ENCODE measurements at places on chromosomes 4 and X.
A peak's percentile ranks its signal among the peaks of the same experiment; 100 is the strongest.

DNA sequence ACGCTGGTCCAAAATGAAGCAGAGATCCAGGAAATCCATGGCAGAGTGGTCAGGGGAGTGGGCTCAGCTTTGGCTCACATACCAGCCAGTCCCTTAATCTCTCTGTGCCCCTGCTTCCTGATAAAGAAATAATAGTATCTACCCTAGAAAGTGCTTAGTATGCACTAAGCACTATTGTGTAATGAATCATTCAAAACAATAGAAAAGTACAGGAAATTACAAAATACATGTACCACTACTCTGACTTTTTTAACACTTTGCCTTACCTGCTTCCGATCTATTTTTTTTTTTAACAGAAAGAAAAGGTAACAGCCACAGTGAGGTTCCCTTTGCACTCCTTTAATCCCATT, 49.9 kb downstream of the TBC1D9 start:
- no peak for DNase-seq

- no peak for DNase-seq
Measured at GRCh38 chr4:155769090-155769489, 10.3 kb downstream of the GUCY1B1 start.

GRCh38 chr4:5960252-5960880, 57.9 kb downstream of the C4orf50 start:
- DNase-seq: no peak

- no peak for DNase-seq
Measured at GRCh38 chrX:36534900-36535299, 473.3 kb upstream of the FAM47C start.

GRCh38 chrX:69501429-69501828, 2.7 kb upstream of the NALF2 start:
- DNase-seq: no peak

DNA sequence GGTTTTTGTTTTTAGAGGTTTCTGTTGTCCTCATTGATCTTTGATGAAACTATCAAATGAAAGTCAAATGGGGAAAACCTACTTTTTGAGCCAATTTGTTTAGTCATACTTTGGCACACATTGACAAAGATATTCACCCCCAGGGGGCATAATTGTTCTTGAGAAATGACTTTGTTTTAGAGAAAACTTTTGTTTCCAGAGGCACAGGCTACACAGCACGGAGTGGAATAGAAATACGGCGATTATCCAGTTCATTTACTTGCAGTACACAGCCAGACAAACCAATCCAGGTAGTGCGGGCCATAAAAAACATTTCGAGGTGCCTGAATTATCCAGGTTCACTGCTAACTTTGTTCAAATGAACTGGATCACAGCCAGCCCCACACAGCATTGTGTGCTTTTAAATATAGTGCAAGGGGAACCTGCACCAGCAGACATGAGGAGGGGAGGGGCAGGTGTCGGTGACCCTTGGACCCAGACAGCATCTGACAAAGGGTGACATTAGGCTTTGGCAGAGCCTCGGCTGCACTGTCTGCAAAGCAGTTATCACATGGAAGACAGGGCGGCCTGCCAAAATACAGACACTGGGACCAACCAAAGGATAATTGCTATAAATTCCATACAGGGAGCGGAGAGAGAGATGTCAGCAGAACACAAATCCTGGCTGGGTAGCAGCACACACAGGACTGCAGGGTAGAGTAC, 179.6 kb upstream of the NOCT start:
- no peak for DNase-seq

GRCh38 chrX:154799556-154800348, 5.5 kb downstream of the MPP1 start:
- DNase-seq: peak; percentile 66

DNA sequence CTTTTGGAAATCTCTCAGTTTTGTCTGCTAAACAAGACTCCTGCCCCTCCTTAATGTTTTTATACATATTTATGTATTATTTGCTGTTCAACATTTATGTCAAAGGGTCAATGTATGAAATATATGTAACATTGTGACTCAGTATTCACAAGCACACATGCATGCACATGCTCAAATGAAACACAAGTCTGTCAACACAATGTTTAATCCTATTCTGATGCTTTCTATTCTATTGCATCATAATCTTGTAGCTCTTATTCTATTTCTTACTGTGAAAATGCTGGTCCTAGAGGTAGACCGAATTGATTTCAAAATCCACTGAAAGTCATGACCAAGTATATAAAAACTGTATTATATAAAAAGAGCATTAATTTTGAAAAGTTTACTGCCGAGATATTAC, 1463.3 kb downstream of the C4orf33 start:
- DNase-seq: no peak

DNA sequence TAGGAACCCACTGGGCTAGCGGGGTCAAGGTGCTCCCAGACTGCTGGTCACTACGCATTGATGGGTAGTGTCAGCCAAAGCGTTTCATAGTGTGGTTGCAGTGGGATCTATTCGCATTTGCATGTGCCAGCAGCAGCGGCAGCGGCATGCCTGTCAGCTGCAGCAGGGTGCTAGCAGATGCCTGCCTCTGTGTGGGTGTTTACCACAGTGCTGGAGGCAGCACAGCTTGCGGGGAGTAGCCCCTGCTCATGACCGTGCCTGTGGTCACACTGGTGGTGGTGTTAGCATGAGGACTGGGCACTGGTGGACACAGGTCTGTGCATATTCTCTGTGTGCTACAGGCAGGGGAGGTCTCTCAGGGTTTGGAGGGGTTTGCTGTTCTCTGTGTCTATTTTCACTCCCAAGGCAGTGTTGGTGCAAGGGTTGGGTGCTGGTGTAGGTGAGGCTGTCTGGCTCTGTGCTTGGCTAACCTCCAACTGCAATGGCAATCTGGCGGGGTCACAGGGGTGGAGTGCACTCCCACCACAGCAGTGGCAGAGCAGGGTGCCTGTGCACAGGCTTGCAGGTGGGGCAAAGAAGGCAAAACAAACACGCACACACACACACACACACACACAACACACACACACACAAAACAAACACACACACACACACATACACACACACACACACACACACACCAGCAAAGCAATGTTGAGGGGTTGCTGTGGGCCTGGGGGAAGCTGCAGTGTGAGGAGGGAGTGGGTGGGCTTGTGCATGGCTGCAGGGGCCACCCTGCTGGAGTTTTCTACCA, 184.4 kb downstream of the GLUD2 start:
- DNase-seq: no peak

DNA sequence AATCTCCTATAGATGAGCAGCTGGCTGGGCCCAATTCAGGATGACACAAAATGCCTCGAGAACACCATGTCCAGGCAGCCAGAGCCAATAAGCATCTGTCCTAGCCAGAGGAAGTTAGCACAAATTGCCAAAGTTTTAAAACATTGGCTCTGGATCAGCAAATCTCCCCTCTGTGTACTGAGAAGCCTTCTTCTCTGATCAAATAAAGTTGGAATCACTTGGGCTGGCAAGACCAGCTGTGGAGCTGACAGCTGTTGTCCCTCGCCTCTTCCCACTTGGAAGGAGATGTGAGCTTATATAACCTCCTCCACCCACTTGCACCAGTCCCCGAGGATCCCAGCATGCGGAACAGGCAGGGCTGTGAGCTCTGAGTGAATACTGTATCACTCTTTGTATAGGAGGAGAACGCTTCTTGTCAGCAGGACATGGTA, 183.9 kb downstream of the OPHN1 start:
- DNase-seq: no peak

DNA sequence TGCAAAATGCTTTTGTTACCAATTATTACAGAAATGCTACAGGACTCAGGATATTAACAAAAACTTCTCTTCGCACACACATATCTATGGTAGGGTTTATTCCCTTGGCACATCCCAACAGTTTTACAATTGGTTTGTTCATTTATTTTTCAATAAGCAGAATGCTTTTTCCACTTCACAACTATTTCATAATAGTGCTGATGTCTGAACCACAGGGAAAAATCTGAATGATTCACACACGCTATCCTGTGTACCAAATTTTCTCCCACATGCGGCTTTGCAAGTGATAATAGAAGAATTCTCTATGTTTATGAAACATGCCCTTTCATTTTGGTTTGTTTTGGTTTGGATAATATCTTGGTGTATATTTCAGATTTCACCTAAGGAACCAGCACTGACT, 725.7 kb upstream of the TENM3 start:
- DNase-seq: no peak

DNA sequence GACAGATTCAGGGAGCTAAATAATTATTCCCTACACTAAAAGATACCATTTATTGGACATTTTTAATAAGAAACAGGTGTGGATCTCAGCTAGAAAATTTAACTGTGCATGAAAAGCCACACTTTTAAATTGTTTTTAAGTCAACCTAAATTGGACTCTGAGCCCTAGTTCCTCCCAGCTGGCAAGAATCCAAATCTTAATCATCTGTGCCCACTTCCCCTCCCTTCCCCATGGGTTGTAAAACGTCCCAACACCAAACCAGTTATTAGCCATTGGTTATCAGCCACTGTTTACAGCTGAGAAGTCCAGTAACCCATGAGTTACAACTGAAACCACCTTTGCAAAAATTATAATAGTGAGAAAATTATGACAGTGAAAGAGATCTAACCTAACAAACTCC, 125.6 kb upstream of the S100G start:
- DNase-seq: no peak

GRCh38 chr4:149279776-149280175, 535.9 kb downstream of the IQCM start:
- DNase-seq: no peak

- no peak for DNase-seq
Measured at GRCh38 chrX:127300511-127300910, 481.0 kb downstream of the PRR32 start.

DNA sequence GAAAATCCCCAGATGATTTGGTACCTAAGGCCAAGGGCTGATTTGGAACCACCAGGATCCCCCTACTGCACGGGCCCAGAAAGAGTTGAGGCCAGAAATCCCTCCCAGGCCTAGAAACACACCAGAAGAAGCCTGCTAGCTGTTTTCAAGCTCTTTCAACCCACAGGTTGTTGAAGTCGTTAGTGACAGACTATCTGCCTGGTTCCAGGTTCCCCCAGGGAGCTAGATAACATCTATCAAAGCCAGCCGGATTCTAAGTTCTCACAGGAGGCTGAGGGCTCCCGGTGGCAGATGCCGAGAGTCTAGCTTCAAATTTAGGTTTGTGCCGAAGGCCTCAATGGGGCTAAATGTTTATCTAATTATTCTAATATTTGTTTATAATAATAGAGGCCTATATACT, 132.0 kb upstream of the ATP6AP2 start:
- no peak for DNase-seq

GRCh38 chr4:142812091-142812490, 34.0 kb downstream of the INPP4B start:
- no peak for DNase-seq

GRCh38 chrX:39580043-39580442, 517.7 kb downstream of the BCOR start:
- no peak for DNase-seq

GRCh38 chr4:171157462-171158082, 655.6 kb upstream of the GALNTL6 start:
- no peak for DNase-seq

DNA sequence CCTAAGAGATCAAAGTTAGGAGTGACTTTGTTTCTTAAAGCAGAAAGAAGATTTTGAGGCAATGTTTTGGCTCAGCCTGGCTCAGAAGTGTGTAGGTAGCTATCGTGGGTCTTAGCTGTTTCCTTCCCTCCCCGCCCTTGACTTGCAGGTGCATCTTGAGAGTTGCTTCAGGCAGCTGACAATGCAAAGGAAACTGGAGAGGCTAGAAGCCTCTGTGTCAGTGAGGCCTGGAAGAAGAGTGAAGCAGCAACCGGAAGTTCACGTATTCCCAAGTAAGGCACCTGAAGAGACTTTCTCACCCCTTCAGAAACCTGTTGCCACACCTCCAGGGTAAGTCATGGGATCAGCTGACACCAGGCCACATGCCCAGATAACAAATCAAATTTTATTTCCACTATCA, 10.6 kb upstream of the XKRX start:
- no peak for DNase-seq

GRCh38 chrX:129696463-129697155, 41.9 kb upstream of the APLN start:
- no peak for DNase-seq

DNA sequence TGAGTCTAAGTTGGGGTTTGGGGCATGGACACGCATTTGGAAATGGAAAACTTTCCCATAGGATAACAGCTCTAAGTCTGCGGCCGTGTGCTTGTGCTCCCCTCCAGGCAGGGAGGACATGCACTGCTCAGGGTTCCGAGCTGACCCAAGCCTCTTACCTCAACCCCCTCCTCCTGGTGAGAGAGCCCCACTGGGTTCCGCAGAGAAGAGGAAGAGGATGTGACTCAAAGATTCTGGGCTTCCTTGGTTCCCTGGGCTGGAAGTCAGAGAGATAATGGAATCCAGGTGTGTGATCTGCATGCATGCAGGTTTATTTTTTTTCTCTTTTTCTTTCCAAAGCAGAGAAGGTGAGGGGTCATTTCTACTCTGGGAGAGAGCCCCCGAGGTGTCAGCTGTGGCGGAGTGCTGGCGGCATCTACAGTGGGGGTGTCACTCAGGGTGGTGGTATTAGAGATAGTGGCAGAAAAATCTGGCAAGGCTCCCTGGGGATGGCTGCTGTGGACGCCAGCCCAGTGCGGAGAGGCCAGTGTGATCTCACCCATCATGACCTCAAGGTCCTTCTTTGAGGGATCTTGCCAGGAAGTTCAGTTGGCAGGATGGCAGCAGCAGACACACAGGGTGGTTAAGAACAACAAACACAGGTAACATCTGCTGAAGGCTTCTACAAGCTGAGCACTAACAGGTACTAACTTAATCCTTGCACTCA, 168.7 kb upstream of the HAND2 start:
- DNase-seq: no peak

DNA sequence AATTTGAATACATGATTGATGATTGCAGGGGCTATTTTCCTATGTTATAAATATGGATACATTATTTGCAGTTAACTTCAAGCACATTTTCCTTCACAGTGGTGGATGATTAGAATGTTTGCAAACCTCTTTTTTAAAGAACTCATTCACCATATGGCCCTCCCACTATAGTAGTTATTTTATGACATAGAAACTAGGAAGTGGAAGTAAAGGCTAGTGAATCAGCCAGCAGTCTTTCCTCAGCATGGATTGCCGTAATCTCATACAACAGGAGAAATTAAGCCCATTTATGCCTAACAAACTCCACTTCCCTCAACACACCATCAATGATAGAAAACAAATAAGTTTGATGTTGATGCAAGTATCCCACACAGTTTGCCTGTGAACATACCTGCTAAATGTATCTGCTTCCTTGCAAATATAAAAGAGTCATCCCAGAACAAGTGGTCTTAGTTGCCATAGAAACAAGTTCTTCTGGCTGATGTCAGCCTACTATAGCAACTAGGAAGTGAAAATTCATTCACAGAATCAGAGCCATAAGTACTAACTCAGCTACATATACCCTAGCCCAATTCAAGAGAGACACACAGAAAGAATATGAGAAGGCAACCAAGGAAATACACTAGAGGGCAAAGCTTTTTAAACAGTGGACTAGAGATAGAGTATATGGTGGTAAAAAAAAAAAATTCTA, 100.9 kb upstream of the RADX start:
- no peak for DNase-seq

Data from pulmonary artery endothelial cell (primary cell).